ENCODE measurements at places on chromosomes 6 and 20.

DNA sequence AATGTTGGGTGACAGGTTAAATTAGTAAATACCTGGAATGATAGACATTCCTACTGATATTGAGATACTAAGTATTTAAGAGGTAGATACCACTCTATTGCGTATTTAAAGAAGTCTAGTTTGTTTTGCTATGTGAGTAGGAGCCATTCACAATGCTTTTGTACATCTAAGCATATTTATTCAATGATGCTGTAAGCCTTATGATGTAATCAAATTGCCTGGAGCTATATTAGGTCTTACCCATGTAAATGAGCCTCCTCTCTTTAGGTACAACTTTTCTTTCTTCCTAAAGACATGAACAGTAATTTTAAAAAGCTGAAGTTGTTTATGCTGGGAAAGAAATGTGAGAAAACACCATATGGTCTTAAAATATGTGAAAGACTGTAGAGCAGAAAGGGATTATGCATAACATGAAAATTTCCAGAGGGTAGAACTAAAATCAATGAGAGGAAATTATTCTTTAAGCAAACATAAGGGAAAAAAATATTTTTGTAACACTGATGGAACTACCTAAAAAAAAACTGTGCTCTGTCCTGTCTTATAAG is 526.7 kb downstream of the EPHA7 start:
- DNase-seq: no peak

DNA sequence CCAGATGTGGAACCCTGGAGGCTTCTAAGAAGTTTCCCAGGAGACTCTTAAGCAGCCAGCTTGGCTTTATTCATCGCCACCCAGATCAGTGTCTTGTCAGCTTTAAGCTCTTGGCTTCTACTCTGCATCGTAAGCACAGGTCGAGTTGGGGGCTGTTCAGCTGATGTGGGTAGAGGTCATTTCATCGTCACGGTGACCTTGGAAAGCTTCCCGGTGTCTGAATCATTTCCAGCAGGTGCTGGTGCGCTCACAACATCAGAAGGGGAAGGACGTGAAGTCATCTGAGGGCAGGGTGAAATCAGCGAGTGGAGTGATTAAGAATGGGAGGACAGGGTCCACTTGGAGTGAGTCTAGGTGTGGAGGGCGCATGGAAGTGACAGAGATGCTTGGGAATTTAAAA is 112.6 kb downstream of the SASH1 start:
- no peak for DNase-seq

GRCh38 chr6:84766118-84766798 is 1.9 kb upstream of the TBX18 start:
- DNase-seq: no peak

DNA sequence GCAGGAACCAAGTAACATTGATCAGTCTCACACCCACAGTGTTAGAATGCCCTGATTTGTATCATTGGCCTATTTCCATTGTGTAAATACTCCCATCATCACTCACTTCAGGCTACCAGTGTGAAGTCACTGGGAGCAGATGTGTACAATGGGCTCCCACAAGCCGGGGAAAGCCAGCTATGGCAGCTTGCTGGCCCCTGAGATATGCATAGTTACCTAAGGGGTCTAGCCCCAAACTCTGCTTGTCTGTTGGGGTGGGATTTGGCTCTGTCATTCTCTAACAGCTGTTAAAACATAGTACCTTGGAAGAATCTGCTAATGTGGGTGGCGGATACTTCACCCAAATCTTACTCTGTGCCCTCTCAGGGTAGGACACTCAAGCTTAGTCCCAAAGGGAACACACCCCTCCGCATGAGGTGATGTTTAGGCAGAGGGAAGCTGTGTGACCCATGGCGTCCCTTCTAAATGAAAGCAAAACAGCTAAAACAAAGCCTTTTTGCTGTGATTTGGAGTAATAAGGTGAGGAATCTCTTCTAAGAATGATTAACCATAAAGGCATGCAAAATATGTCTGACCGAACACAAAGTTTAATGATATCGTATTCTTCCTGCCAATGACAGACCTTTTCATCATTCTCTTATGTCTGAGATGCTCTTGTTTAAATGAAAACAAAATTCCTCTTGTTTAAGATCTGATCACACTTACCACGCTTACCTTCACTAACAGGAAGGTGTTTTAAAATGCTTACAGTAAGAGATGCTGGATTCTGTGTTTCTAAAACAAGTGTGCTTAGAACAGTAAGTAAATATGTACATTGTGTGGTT is 45.9 kb upstream of the PXDC1 start:
- no peak for DNase-seq

DNA sequence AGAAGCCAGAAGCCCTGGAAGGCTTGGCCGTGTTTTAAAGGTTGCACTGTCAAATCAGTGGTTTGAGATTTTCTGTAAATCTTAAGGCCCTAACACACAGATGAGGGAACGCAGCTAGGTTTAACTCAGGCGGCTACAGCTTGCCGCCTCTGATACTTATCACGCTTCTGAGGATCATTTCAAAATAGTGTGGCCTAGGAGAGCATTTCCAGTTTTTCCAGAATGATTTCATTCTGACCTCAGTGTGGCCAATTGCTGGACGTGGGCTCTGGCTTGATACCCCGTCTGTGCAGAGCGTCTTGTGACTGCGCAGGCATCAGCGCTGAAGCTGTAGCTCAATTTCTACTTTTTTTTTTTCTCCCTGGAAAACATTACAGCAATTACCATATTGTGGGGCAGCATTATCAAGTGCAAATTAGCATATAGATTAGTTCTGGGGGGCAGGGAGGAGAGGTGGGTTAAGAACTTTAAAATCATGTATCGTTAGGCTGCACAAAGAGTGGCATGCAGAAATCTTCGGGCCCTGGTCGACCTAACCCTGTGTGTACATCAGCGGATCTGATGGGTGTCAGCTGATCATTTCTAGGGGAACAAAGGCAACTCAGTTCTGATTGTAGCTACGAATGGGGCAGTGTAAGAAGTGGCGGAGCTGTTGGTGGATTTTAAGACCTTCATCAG is 105.0 kb upstream of the EEF1E1 start:
- DNase-seq: no peak

- DNase-seq: no peak
Measured at GRCh38 chr6:75624988-75625387, 23.3 kb downstream of the SENP6 start.

GRCh38 chr20:23149623-23150279 is 63.6 kb upstream of the CD93 start:
- no peak for DNase-seq

- DNase-seq: peak; percentile 41
Measured at GRCh38 chr6:152232501-152233151, 404.5 kb downstream of the SYNE1 start.

DNA sequence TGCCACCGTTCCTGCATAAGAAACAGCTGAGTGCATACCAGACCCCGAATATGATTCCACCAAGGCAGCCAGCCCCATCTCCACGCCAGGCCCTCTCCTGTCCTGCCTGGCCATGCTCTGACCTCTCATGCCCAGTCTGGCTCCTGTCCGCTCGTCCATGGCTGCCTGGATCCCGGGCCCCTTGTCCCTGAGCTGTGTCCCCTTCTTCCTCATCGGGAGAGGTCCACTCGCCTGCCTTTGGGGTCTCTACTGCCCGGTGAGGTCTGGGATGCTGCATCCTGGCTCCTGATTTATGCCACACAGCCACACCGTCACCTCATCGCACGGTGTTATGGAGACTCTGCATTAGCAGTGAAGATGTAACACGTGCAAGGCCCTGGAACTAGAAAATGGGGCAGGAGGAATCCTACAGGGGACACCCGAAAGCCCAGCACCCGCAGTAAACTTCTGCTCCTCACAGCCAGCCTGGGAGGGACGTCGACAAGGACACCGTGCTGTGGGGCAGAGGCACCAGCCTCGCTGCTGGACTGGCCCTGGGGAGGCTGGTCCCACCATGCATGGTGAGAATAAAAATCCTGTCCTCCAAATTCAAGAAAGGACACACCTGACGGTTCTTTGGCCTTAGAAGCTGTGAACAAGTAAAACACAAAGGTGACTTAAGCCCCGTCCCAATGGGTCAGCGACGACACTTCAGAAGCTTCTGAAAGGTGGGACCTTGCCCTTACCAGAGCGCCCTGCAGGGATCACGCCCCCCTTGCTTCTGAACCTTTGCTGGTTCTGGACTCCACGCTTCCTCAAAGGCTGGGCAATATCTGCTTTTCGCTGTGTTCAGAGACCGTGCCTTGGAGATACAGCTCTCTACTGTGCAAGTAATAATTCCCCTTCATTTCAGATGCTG is 103.0 kb downstream of the DLL1 start:
- DNase-seq: no peak

DNA sequence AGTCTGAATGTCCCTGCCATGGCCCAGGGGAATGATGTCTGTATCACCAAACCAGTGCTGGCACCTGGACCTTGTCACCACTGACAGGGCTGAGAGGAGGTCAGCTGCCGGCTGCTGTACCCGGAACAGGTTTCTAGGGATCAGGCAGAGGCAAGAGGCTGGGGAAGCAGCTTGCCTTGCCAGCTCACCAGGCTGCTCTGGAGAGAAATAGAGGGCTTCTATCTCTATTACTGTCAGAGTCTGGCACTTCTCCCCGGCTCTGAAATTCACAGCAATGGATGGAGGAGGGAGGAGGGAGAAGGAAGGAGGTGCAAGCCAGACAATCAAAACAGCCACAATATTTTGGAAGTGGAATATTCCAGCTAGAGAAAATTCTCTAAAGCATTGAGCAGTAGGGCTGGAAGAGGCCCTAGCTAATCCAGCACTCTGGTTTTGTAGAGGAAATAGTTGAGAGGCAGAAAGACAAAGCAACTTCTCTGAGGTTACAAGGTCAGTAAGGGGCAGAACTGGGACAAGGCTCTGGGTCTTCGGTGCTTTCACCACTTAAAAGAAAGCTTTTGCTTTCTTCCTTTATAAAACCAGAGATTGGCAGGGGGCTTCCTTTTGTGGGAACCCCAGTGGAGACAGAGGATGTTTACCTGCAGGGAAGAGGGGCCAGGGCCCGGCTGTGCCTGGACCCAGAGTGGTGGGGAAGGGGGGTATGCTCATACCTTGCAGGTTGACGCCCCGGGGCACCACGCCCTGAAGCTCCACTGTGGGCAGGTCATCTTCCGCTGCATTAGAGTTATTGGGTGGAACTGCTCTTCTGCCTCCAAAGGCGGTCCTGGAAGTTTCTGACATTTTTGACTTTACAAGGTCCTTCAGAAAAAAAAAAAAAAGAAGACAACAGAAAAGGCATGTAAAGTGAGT is 2.4 kb downstream of the F13A1 start:
- DNase-seq: no peak

All from ELF-1 (cell line).